HFF-Myc (cell line): ENCODE measurements at places on chromosomes 13 and 19.

DNA sequence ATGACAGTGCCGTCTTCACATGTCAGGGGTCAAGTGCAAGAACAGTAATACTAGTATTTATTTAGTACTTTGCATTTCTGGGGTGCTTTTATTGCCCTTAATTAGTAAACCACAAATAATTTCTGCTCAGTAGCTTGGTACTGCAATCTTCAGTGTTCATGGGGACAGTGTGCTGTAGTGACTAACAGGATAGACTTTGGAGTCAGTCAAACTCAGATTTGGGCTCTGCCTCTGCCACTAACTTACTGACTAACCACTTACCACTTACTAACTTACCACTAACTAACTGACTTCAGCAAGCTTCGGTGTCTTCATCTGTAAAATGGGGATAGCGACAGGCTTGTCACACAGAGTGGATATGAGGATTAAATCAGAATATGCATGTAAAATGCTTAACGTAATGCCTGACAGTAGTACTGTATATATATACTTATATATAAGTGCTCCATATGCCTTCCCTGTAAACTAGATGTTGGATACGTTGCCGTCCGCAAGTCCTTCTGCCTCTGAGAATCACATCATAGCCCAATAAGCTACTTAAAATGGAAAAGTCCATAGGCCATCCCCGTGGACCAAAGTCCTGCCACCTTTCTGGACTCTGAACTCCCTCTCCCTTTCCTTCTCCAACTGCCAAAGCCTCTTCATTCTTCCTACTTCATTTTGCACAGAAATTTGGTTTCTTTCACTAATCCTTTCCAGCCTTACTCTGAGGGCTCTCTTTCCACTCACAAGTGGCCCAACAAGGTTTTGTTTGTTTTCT is 158.1 kb downstream of the ZIC5 start:
- DNase-seq = no peak

DNA sequence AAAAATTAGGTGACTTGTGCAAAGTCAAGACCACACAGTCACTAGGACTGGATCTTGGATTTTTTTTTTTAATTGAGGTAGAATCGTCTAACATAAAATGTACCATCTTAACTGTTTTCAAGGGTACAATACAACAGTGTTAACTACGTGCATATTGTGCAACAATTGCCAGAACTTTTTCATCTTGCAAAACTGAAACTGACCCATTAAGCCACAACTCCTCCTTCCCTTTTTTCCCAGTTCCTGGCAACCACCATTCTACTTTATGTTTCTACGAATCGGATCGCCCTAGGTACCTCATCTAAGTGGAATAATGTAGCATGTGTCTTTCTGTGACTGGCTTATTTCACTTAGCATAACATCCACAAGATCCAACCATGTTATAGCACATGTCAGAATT is 37.5 kb upstream of the POMP start:
- DNase-seq = no peak

DNA sequence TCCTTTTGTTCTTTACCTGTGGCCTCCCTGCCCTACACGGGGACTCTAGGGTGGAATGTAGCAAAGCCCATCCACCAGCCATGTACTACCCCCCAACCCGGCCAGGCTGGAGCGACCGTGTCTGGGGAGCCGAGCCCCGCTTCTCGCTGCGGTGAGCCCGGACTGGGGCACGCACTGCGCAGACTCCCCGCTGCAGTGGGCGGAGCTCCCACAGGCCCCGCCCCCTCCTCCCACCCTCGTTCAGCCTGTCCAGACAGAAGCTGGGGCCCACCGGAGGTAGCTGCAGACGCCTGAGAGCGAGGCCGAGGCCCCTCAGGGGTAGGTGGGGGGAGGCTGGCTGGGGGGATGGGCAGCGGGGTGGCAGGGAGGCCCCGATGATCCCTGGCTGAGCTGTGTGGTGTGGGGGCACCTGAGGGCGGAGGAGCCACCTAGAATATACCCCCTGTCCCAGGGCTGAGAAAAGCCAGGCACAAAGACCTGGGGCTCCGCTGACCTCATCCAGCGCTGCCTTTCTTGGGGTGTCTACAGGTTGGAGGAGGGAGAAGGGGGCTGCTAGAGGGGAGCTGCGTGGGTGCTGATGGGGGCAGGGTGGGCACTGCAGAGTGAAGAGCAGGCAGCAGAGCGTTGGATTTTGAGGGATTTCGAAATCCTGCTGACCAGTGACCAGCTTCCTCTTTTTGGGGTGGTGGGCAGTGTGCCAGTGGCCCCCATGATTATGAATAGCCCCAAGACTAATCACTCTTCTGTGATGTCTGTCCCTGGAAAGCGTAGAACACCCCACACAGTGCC is 17.3 kb downstream of the PLD3 start:
- DNase-seq = peak; percentile 14

- DNase-seq = no peak
These were observed 9.7 kb downstream of the LPAR6 start for GRCh38 chr13:48403151-48403631.
